ENCODE measurements at places on chromosomes 12 and 14.
A peak's percentile ranks its signal among the peaks of the same experiment; 100 is the strongest.

GRCh38 chr14:57209561-57209960 lies 59.1 kb downstream of the EXOC5 start:
- DNase-seq: no peak

- DNase-seq: no peak
Measured at GRCh38 chr14:105050551-105050897, 14.7 kb downstream of the GPR132 start.

GRCh38 chr12:3189282-3189681 lies 112.1 kb downstream of the TSPAN9 start:
- no peak for DNase-seq

DNA sequence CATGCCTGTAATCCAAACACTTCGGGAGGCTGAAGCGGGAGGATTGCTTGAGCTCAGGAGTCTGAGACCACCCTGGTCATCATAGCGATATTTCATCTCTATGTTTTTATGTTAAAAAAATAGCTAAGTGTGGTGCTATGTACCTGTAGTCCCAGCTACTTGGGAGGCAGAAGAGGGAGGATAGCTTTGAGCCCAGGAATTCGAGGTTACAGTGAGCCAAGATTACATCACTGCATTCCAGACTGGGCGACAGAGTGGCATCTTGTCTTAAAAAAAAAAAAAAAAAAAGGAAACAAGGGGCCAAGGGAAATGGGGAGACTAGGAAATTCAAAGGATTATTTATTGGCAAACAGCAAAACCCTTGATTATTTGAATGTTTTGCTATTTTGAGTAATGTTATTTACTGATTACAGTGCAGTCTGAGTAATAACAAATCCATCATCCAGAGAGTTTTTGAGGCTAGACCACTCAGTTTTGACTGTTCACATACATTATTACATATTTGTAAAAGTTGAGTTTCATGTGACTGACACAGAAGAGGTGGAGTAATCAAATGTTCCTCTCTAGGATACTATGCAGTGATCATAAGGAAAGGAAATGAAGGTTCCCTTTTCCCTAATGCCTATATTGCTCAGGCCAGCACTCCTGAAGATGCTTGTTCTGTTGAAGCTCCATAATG lies 40.8 kb downstream of the PRKCH start:
- no peak for DNase-seq

DNA sequence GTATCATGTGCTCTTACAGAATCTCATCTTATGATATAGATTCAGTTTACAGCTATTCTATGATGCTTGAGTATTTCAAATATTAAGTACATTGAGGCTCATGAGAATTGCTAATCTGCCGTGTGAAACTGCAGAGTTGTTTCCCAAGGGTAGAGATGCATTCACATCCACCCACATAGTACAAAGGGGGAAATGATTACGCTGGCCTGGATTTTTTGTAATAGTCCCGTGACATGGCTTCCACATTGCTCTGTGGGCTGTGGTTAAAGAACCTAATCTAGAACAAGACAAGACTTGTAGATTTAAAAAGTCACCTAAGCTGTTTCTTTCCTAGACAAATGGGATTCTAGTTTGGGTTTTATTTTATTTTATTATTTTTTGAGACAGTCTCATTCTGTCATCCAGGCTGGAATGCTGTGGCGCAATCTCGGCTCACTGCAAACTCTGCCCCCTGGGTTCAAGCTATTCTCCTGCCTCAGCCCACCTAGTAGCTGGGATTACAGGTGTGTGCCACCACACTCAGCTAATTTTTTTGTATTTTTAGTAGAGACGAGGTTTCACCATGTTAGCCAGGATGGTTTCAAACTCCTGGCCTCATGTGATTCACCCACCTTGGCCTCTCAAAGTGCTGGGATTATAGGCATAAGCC lies 13.0 kb upstream of the RIOX1 start:
- DNase-seq: no peak

- no peak for DNase-seq
Measured at GRCh38 chr12:120474616-120474960, 5.0 kb upstream of the SRSF9 start.

DNA sequence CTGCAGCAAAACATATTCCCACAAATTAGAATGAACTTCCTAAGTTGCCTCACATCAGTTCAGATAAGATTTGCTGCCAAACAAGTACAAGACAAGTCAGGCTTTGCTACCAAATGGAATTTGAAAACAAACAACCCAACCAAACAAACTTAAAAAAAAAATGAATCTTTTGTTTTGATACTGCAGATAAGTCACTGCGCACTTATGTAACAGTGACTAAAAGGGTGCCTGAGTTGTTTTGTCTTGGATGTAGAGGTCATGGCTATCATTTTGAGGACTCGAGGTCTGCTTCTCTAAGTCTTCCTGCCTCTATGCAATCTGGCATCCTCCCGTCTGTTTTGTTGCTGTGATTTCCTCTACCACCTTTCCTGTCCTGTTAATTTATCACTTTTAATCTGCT lies 11.1 kb upstream of the EPS8 start:
- no peak for DNase-seq

GRCh38 chr12:124404162-124404784 lies 109.4 kb downstream of the RFLNA start:
- DNase-seq: no peak

- DNase-seq: no peak
Measured at GRCh38 chr12:19792028-19792427, 352.7 kb downstream of the AEBP2 start.

DNA sequence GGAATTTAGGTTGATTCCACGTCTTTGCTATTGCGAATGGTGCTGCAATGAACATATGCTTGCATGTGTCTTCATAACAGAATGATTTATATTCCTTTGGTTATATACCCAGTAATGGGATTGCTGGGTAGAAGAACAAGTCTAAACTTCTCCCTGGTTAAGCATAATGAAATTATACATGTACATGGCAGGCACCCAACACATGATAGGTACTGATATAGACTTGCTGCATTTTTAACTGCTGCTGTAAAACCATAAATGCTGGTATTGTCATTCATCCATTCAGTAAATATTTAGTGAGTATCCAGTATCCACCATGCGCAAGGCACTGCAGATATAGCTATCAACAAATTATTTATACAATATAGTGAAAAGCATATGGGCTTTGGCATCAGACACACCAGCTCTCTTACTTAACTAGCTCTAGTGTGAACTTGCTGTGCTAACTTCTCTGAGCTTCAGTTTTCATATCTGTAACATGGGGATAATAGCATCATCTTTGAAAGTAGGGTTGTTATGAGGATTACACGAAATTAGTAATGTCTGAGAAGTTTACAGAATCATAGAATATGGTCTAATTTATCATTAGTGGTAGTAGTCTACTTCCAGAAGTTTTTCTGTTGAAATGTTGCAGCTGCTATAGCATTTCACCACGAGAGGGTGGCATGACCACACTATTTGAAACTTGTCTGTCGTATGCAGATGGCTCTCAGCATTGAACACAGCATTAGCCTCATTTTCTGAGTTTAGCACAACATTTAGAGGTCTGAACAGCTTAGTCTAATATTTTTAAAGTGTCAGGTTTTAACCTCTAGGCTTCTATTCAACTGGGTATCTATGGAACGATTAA lies 32.0 kb upstream of the SEL1L start:
- peak; percentile 57 for DNase-seq

- no peak for DNase-seq
Measured at GRCh38 chr12:33649992-33650391, 210.4 kb upstream of the SYT10 start.

DNA sequence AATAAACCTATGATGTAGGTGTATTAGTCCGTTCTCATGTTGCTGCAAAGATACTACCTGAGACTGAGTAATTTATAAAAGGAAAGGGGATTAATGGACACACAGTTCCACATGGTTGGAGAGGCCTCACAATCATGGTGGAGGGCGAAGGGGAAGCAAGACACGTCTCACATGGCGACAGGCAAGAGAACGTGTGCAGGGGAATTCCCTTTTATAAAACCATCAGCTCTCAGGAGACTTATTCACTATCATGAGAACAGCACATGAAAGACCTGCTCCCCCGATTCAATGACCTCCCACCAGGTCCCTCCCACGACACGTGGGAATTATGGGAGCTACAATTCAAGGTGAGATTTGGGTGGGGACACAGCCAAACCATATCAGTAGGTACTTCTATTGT lies 58.7 kb upstream of the DICER1 start:
- DNase-seq: no peak

DNA sequence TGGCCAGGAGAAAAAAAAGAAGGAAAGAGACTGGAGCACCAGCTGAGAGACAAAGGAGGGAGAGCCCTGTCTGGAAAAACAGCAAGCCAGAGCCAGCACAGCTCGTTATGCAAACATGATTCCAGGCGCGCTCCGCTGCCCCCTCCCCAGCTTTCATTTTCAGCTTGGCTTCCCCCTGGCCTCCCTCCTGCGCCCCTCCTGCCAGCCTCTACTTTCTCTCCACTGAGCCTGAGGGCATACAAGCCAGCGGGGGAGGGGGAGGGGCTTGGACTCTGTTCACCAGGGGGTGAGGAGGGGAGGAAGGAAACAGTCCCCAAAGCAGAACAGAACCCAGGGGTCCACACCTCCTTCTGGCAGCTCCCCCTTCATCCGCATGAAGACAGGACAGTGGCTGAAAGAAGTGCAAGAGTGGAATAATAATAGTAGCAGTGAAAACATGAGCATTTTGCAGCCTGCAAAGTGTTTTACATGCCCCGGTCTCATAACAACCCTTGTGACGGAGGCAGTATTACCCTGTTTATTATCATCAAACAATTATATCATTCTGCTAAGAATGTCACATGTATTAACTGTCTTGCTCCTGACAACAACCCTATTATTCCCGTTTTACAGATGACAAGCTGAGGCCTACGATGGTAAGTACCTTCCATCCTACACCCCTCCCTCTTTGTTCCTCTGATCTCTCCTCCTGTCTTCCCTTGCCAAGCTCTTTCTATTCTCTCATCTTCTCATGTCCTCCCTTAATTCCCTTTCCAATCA lies 24.2 kb downstream of the SMUG1 start:
- DNase-seq: no peak

DNA sequence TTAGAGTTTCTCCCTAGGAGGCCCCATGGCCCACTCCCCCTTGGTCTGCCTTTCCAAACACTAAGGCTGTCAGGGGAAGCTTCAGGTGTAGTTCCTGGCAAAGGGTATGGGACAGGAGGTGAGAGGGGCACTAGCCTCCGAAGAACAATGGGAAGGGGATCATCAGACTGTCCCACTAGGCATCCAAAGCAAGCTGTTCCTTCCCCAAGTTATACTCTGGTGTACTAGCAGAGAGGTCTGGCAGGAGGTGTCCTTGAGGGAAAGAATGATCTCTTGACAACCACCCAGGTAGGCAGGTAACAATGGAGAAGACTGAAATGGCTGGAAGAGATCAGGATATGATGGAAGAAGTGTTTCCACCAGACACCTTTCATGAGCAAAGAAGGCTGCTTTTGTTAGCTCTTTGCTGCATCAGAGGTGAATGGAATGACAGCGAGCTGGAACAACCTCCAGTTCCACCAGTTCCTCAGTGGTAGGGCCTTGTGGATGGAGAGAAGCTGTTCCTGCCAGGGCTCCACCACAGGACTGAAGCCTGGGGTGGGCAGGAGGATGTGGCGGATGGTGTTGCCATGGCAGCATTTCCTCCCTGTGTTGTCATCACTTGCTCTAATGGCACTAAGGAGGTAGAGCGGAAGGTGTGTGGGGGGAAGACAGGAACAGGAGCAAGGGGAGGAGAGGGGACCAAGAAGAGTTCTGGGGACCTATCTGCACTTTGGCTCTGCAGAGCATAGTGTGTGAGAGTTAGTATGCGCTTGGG lies 2.3 kb upstream of the AGAP2 start:
- peak; percentile 92 for DNase-seq

GRCh38 chr14:65164068-65164824 lies 61.9 kb upstream of the MAX start:
- DNase-seq: peak; percentile 57

DNA sequence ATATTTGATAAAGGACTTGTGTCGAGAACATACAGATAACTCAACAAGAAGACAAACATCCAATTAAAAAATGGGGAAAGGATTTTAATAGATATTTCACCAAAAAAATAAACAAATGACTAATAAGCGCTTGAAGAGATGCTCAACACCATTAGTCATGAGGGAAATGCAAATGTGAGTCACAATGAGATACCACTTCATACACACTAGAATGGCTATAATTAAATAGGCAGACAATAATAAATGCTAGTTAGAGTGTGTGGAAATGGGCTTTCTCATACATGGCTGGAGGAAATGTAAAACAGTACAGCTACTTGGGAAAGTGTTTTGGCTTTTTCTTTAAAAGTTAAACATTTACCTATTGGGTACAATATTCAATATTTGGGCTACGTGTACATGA lies 34.8 kb downstream of the DLK1 start:
- no peak for DNase-seq

DNA sequence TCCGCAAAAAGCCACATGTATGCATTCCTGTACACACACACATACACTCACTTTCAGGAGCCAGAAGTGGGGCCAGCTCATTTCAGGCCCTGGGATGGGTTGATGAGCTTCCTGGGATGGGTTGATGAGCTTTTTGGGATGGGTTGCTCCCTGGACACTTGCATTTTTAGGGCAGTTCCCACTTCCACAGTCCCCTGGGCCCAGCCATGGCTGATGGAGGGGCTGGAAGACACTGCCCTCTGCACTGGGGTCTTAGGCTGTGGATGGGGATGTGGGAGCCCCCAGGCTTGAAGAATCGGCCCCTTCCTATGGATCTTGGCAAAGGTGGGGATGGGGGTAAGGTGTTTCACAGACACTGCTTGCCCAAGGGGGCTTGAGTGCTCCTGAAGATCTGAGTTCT lies 12.7 kb downstream of the ACVRL1 start:
- no peak for DNase-seq

DNA sequence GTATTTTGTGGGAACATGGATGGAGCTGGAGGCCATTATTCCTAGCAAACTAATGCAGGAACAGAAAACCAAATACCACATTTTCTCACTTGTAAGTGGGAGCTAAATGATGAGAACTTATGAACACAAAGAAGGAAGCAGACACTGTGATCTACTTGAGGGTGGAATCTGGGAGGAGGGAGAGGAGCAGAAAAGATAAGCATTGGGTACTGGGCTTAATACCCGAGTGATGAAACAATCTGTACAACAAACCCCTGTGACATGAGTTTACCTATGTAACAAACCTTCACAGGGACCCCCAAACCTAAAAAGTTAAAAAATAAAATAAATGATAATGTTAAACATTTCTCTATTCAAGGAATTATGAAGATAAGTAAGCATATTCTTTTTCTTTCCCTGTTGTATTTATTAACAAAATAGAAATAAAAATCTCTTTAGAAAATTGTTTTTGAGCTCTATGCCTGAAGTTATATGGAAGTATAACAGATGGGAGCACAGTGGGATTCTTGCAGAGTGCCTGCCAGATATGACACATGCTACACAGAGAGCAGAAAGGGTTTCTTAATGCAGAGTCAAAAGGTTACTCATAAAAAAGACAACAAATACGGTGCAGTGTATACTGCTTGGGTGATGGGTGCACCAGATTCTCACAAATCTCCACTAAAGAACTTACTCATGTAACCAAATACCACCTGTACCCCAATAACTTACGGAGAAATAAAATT lies 52.0 kb upstream of the SYNE2 start:
- DNase-seq: no peak

GRCh38 chr12:68673788-68674187 lies 13.0 kb upstream of the NUP107 start:
- DNase-seq: no peak

- no peak for DNase-seq
Measured at GRCh38 chr14:102717276-102717675, 60.0 kb upstream of the TRAF3 start.

GRCh38 chr12:30989754-30990153 lies 63.2 kb downstream of the TSPAN11 start:
- peak; percentile 30 for DNase-seq

GRCh38 chr12:1914114-1914911 lies 4.1 kb downstream of the CACNA2D4 start:
- no peak for DNase-seq

Data from activated naive CD4-positive, alpha-beta T cell treated with anti-CD3 and anti-CD28 coated beads for 36 hours (primary cell).